ENCODE measurements at places on chromosomes 7 and 10. TPM values are rescaled to one million over a fixed set of nuclear protein-coding genes. Genes with fewer than 3 reads are reported as not detected.
A peak's percentile ranks its signal among the peaks of the same experiment; 100 is the strongest.

- H3K27me3 ChIP-seq, result peaks cover 6% of the 10 kb centered on the region
- no peaks in the 10 kb centered on the region for H3K4me1 ChIP-seq
- H3K4me3 ChIP-seq, result no peak overlapping the region
- no peak overlapping the region for H3K27ac ChIP-seq
Observed at GRCh38 chr10:21092683-21093524, 195.8 kb upstream of the NEBL start.

- H3K36me3 ChIP-seq, result peaks cover 8% of the 10 kb centered on the region
- H3K27me3 ChIP-seq, result peaks cover 58% of the 10 kb centered on the region
- no peak overlapping the region for H3K27ac ChIP-seq
- no peak for DNase-seq
Observed at GRCh38 chr10:86261470-86261869, 105.1 kb downstream of the GRID1 start.

DNA sequence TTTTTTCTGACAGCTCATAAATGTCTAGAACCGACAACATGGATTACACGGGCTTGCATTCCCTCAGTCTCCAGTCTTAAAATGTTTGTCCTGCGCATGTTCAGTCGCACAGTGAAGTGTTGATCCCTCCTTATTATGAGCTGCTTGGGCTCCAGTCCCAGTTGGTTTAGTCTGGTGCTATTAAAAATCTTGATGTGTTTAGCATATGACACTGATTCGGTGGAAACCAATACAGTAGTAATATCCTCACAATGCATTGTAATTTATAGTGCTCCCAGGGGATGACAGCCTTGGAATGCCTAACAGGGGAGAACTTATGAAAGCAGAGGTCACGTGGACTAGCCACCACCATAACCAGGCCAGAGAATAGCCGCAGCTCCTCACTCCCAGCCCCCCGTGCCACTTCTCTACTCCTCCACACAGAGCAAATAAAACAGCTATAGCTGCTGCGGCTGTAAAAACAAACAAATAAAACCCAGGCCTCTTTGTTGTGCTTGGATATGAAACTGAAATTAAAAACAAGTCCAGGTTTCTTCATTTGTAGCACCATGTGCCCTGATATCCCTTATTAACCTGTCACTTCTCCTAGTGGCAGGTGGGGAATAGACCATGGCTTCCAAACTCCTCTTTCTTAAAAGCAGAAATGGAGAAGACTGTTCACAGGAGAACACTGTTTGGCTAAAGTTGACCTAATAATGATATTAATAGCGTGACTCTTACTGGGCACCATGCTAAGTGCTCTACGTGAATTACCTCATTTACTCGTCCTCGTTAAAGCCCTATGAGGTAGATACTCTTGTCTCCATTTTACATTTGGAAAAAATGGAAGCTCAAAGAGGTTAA is 7.7 kb downstream of the DPCD start:
- peaks cover 4% of the 10 kb centered on the region for H3K4me1 ChIP-seq
- no peak overlapping the region for H3K27ac ChIP-seq
- H3K27me3 ChIP-seq, result no peaks in the 10 kb centered on the region
- H3K4me3 ChIP-seq, result no peak overlapping the region
- peaks cover 5% of the 10 kb centered on the region for H3K36me3 ChIP-seq
- DNase-seq, result no peak

DNA sequence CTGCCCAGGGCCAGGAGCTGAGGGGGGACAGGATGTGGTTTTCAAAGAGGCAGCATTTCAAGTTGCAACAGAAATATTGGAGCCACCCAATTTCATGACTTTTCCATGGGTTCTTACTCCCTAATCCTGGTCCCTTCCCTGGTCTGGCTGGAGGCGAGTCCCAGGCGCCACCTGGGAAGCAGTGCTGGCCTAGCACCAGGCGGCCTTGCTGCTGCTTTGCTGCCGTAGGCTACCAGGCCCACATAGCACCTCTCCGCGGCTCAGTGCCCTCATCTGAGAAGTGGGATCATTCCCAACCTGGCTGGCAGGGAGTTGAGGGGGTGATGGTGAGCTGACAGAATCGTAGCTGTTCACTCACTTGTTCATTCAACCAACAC is 33.7 kb downstream of the ZMIZ1 start:
- no peaks in the 10 kb centered on the region for H3K27me3 ChIP-seq
- peak overlapping the region; percentile 19 for H3K4me3 ChIP-seq
- peak overlapping the region; percentile 78 for H3K27ac ChIP-seq

- H3K27me3 ChIP-seq, result no peaks in the 10 kb centered on the region
- peak overlapping the region; percentile 32 for H3K27ac ChIP-seq
- peak overlapping the region; percentile 73 for H3K4me3 ChIP-seq
Observed at GRCh38 chr7:128867842-128868623, 5.4 kb downstream of the ATP6V1F start.

DNA sequence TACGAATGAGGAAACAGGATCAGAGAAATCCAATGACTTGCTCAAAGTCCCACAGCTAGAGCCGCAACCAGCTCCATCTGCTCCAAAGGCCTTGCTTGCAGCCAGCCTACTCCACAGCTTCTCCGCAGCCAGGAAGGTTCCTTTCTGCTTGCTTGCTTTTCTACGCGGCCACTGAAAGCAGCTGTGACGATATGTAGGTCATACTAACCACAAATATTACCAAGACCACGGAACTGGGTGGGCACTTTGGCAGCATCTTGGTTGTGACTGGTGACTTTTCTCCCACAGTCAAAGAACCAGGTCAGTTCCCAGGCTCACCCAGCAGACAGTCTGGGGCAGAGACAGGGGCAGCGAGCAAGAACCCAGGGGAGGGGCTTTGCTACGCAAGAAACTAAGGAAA is 86.4 kb downstream of the FAM53B start:
- peaks cover 4% of the 10 kb centered on the region for H3K36me3 ChIP-seq
- peaks cover 68% of the 10 kb centered on the region for H3K4me1 ChIP-seq
- peak overlapping the region; percentile 88 for H3K4me3 ChIP-seq

DNA sequence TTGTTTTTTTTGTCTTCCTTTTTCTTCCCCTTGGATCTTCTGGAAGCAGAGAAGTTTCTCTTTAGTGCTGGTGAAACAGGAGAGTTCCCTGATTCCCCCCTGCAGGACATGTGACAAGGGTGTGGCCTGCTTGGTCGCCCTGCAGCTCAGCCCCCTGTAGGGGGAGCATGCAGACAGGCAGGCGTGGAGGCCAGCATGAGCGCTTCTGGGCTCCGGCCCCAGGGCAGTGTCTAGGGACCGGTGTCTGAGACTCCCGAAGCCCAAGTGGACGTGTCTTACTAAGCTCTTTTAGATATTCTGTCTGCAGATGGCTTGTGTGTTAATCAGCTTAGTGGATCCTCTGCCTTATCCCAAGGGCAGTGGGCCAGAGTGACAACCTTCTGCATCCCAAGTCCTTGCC is 26.1 kb downstream of the PRSS58 start:
- no peak overlapping the region for H3K27ac ChIP-seq
- H3K4me3 ChIP-seq, result no peak overlapping the region
- DNase-seq, result no peak
- H3K27me3 ChIP-seq, result peaks cover 47% of the 10 kb centered on the region

GRCh38 chr7:125253452-125254190 is 324.0 kb upstream of the POT1 start:
- no peaks in the 10 kb centered on the region for H3K4me1 ChIP-seq
- H3K27me3 ChIP-seq, result no peaks in the 10 kb centered on the region
- DNase-seq, result no peak
- no peak overlapping the region for H3K4me3 ChIP-seq
- H3K36me3 ChIP-seq, result no peaks in the 10 kb centered on the region

- H3K4me1 ChIP-seq, result no peaks in the 10 kb centered on the region
- peaks cover 37% of the 10 kb centered on the region for H3K27me3 ChIP-seq
- H3K4me3 ChIP-seq, result no peak overlapping the region
- no peak overlapping the region for H3K27ac ChIP-seq
- DNase-seq, result no peak
- no peaks in the 10 kb centered on the region for H3K36me3 ChIP-seq
Observed at GRCh38 chr7:12518920-12519681, 51.4 kb upstream of the SCIN start.

- no peak for DNase-seq
- H3K36me3 ChIP-seq, result no peaks in the 10 kb centered on the region
- H3K4me1 ChIP-seq, result no peaks in the 10 kb centered on the region
- no peak overlapping the region for H3K4me3 ChIP-seq
- no peak overlapping the region for H3K27ac ChIP-seq
Observed at GRCh38 chr7:94374231-94374630, 20.5 kb upstream of the COL1A2 start.

DNA sequence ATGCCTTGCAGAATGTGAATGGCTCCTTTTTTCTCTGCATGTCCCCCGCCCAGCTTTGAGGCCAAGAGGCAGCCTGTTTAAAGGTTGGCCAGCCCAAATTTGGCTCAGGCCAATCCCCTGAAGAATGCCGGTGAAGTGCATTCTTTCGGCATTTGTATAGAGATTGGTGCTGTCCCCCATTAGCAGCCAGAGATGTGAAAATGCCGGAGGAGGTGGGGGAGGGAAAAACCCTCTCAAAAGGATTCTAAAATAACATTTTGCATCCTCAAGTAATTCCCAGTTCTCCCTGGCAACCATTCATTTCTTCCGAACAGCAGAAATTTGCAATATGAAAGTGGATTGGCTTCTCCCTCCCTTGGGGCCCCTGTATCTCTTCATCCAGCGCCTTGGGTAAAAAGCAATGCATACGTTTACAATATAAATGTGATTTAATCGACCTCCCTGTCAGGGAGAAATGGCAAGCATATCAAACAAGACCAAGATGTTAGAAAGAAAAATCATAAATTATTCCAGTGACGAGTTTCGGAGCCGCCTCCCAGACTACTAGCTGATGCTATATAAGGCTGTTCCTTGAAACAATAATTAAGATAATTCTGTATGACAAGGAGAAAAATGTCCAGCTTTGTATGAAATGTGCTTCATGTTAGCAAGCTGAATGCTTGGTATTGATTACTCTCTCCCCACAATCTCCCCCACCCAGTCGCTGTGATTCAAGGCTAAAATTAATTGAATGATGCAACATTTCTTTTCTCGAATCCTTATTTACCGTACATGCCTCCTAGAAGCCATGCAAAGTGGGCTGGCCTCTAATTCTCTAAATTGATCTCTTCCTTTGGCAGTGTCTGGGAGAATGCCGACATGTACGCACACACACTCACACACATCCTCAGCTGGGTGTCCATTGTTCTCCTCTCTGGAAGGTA is 323.7 kb downstream of the RPS24 start:
- H3K27me3 ChIP-seq, result peaks cover 12% of the 10 kb centered on the region
- peaks cover 8% of the 10 kb centered on the region for H3K4me1 ChIP-seq
- DNase-seq, result no peak
- no peak overlapping the region for H3K27ac ChIP-seq
- H3K36me3 ChIP-seq, result peaks cover 3% of the 10 kb centered on the region

DNA sequence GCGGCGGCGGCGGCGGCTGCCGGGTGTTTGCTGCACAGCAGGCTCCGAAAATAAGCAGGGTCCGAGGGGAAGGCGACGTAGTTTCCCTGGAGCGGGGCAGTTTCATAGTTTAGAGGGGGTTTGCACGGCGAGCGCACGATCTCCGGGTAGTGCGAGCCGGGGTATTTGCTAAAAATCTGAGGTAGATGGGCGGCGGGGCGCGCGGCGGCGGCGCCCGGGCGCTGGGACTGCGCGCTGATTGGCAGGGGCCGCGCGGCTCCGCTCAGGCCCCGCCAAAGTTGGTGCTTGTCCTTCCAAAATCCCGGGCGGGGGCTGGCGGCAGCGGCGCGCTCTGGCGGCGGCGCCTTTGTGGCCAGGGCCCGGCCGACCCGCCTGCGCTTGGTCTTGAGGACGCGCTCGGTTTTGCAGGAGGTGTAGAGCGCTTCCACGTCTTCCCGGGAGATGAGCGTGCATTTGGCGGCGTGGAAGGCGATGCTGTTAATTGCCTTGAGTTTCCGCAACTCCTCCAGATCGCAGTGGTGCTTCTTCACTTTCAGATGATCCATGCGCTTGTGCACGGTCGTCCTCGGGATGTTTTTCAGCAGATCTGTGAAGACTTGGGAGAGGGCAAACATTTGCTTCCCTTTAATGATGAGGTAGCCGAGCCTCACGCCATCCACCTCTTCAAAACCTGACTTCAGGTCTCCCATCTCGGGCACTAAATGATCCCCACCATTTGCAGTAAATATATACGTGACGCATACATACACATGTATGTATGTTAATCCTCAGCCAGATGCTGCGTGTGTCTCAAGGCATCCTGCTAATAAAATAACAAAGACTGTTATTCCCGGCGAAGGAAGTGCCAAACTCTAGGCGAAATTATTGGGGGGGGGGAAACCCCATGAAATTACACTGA is 8.1 kb downstream of the SKIDA1 start:
- peak overlapping the region; percentile 90 for H3K27ac ChIP-seq
- H3K4me3 ChIP-seq, result peak overlapping the region; percentile 88
- DNase-seq, result peak; percentile 27

DNA sequence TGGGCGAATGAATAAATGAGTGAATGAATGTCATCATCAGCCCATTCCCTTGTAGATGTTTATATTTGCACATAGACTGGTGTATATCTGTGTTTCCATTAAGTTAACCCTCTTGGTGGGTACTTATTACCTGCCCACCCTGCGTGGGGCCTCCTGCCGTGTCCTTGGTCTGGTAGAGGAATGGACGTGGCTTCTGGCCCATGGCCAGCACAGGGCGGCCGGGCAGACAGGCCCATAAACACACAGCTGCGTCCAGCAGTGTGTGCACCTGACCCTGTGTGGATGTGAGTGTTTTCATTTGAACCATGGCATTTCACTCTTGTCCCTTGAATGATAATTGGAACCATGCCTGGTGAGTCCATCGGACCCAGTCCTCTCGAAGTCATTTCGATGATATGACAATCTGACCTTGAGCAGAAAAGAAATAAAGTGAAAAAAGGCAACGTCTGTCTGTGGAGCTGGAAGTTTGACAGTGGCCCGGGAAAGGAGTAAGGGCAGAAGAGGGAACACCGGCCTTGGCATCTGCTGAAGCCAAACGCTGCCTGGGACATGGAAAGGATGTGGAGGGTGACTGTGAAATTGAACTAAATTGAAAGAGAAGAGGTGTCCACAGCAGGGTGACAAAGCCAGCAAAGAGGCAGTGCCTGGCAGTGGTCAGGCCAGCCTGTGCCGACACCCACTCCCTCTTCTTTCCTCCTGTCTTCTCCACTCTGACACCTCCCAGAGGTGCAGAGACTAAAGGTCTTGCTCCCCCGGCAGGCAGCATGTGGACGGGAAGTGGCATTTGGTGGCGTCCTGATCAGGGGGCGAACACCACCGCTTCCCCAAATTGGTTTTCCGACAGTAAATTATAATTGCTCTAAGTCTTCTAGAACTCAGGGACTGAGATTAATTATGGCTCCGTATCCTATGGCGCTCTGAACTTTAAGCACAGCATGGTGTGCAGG is 199.0 kb upstream of the ZMIZ1 start:
- H3K4me1 ChIP-seq, result peaks cover 4% of the 10 kb centered on the region
- H3K36me3 ChIP-seq, result peaks cover 4% of the 10 kb centered on the region
- H3K27ac ChIP-seq, result no peak overlapping the region
- no peak overlapping the region for H3K4me3 ChIP-seq
- H3K27me3 ChIP-seq, result peaks cover 51% of the 10 kb centered on the region

The NME8 gene
- not detected for total RNA-seq

The BLNK gene
- total RNA-seq, result not detected

The CDHR3 gene
- 13.9 TPM for total RNA-seq

The LRRC61 gene
- 6.9 TPM for total RNA-seq

The SPDYE3 gene
- not detected for total RNA-seq

The ZNF248 gene
- 5.5 TPM for total RNA-seq

Measured in T-helper 17 cell (primary cell).